Dorsolateral prefrontal cortex (tissue), 122 donors: ENCODE measurements at places on chromosomes 4 and X.

- no peak for DNase-seq
Measured at GRCh38 chrX:3204606-3205005, 141.8 kb downstream of the MXRA5 start.

DNA sequence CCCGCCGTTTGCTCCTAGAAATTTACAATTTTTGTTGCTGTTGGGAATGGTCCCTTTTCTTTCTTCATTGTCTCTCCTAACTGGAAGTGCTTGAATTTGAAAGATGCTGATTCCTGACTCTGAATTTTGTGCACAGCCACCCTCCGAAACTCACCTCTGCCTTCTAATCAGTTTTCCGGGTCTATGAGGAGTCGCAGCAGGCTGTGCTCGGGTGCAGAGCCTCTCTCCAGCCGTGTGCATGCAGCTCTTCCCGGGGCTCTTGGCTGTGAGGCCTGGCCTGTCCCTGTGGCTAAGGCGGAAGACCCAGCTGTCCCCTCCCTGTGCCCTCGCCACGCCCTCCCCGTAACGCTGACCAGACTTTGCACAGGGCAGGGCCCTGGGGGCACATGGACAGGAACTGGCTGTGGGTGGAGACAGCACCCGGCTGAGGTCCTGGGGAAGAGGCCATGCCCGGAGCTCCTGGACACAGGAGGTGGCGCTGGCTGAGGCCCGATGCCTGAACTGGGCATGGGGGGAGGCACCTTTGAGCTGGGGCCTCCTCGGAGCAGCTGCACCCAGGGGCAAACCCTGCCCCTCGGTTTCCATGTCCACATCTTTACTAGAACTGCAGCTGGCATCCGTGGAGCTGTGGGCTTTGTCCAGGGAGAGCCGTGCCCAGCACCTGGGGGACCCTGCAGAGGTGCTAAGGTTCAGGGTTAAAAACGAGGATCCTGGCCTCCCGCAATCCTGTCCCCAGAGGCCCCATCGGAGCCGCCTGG, 32.6 kb upstream of the SPON2 start:
- peak; percentile 15 for DNase-seq

DNA sequence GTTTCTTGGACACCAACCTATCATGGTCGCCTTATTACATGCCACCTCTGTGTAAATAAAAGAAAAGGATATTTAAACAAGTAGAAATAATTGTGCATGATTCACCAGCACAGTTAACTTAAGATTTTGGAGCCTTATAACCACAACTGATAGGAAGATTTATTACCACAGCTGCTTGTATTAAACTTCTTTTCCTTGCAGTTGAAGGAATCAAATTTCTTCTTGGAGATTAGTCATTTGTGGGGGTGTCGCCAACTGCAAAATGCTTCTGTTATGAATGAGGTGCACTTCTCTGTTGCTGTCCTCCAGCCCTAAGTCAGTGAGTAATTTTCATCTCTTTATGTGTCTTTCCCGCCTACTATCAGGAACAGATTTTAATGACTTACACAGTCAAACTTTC, 73.3 kb downstream of the OR13H1 start:
- no peak for DNase-seq

DNA sequence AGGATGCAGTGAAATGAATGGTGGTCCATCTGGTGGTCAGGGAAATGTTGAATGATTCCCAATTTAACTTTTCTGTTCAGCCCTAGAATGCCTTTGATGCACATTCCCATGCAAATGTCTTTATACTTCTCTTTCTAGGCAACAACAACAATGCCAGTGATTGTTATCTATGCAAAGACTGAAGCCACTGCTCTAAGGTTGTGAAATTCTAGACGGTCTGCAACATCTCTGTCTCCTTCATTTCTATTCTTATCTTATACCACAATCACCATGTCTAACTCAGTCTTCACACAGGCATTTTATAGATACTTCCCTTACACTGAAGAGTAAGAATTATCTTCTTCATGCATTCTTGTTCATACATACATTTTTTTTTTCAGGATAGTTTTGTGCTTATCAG, 84.5 kb downstream of the HPGD start:
- DNase-seq: no peak

DNA sequence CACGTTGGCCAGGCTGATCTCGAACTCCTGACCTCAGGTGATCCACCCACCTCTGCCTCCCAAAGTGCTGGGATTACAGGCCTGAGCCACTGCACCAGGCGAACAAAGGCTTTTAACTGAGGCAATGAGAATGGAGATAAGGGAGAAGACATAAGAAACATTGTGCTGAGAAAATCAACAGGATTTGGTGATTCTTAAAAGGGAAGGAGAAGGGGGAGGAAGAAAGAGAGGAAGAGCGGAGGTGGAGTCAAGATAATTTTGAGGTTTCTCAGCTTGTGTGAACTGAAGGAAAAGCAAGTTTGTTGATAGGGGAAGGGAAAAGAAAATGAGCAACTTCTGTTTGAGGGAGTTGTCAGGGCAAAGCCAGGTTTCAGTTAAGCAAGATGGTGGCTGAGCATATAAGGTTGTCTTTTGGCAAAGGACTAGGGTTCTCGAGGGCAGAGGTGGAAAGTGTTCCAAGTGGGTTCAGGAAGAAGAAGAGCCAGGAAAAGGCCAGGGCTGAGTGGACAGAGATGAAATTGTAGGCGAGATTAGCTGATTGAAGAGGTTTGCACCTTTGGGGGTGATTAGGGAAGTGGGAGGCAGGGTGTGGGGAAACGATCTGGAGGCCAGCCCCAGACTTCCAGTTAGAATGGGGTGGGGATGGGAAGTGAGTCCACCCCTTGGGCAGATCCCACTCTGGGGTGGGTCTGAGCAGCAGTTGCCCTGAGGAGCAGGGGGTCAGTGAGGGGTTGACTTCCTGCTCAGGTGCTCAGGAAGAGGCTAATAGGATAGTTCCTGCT, 7.8 kb downstream of the DOCK11 start:
- DNase-seq: no peak

GRCh38 chr4:95506264-95506663, 42.5 kb downstream of the UNC5C start:
- no peak for DNase-seq

DNA sequence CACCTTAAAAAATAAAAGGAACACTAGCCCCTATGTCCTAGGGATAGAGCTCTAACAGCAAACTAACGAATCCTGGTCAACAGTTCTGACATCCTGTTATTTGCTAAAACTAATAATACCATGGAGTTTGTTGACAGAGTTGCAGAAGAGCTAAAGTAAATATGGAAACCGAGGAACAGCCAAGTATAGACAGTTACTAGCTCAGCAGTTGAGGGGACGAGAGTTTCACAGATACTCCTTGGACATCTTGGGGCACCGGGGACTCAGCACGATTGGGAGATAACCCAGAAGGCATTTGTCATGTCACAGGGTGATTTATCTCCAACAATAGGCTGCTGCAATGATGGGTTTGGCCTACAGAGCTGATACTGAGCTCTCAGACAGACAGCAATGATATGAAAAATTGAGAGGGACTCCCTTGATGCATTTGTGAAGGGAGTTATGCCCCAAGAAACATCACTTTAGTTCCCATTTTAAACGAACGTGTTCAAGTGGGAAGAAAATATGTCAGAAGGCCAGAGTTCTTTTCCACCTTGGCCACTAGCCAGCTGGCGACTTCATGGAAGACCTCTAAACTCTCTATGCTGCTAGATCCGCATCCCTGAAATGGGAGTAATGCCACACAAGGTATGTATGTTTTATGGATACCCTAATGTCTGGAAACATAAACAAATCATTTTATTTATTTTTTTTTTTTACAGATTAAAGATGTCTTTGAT, 48.6 kb downstream of the TSC22D3 start:
- DNase-seq: no peak

DNA sequence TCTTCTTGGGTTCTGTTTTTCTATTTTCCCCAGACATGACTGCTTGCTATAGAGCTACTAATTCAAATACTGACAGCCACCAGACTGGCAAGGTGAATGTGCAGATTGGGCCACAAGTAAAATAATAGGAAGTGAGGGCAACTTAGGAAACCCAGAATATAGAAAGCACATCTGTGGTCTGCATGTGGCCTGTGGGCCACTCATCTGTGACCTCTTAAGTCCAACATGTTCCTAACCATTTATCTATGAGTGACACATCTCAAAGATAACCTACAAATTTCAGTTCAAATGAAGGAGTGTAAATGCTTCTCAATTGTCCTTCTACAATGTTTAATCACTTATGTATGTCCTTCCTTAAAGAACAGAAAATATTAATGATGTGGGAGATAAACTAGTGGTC, 128.9 kb downstream of the REELD1 start:
- DNase-seq: no peak

- no peak for DNase-seq
Measured at GRCh38 chr4:77163641-77164040, 6.6 kb downstream of the CCNG2 start.

DNA sequence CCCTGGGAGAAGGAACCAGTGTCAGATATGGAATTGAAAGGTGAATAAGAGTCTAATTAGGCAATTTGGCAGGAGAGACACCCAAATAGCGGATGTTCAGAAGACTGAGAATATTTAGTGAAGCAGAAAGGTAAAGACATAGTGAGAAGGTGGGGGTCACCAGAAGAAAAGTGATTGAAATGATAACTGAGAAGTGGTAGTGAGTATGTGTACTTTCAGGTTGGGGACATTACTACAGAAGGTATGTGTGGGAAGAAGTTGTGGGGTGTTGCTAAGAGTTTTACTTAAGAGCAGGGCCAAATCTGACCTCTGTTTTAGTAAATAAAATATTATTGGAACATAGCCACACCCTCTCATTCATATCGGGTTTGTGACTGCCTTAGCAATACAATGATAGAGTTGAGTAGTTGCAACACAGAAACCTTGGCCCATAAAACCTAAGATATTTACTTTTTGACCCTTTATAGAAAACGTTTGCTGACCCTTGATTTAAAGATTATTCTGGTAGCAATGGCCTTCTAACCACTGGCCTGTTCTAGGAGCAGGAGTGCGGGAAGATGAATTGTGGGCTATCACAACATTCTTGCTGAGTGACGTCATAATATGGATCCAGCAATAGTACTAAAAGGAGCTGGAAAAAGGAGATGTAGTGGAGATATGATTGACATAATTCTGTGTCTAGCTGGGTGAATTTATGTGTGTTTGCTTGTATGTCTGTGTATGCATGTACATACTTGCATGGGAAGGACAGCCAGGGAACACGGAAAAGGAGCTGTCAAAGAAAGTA, 115.3 kb downstream of the HS3ST1 start:
- no peak for DNase-seq

- no peak for DNase-seq
Measured at GRCh38 chrX:118945921-118946320, 28.5 kb upstream of the LONRF3 start.

- DNase-seq: peak; percentile 67
Measured at GRCh38 chr4:95547715-95548471, 880 bp downstream of the UNC5C start.

GRCh38 chrX:150849996-150850720, 48.3 kb downstream of the CD99L2 start:
- DNase-seq: no peak

- peak; percentile 68 for DNase-seq
Measured at GRCh38 chr4:16869594-16870245, 28.7 kb downstream of the LDB2 start.

DNA sequence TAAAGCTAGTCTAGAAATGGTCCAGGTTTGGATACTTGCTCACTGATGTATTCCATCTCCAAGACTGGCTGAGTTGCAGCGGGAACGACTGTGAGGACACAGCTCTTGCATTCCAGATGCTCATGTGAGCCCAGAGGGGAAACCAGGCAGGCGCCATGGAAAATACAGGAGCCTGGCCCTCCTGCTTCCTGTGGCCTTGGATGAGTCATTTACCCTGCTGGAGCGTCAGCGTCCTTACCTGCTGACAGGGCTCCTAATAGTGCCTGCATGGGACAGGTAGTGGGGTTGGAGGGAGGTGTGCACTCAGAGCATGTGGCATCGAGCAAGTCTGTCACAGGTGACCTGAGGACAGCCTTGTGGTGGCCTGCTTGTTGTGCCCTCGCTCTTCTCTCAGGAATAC, 69.4 kb downstream of the NSG1 start:
- DNase-seq: no peak

GRCh38 chrX:38558686-38559085, 2.7 kb upstream of the TSPAN7 start:
- no peak for DNase-seq

DNA sequence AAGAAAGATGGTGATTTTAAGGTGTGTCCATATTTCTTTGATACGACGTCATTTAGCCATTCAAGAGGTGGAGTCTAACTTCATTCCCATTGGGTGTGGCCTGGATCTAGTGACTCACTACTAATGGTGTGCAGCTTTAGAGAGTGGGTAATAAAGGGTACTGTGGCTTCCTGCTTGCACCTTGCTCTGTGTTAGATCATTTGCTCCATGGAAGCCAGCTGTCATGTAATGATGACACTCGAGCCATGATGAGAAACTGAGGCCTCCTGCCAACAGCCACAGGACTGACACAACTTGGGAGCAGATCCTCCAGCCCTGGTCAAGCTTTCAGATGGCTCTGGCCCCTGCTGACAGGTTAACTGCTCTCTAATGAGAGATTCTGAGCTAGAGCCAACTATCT, 82.0 kb downstream of the UNC5C start:
- no peak for DNase-seq

DNA sequence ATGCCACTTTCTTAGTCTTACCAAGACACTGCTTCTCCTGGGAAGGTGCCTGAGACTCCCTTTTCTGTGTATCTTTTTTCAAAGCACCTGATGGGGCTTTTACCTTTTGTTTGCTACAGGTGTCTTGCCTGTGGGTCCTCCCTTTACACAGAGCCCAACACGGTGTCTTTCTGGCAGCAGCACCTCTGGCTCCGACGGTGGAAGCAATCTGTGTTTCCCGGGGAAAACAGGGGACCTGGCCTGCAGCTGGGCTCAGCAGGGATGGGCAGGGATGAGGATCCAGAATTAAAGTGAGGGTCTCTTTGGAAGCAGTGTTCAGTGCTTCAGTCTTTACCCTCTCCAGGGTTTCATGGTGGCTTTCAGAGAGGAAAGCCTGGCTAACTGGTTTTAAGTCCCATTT, 11.3 kb downstream of the POU4F2 start:
- DNase-seq: no peak

DNA sequence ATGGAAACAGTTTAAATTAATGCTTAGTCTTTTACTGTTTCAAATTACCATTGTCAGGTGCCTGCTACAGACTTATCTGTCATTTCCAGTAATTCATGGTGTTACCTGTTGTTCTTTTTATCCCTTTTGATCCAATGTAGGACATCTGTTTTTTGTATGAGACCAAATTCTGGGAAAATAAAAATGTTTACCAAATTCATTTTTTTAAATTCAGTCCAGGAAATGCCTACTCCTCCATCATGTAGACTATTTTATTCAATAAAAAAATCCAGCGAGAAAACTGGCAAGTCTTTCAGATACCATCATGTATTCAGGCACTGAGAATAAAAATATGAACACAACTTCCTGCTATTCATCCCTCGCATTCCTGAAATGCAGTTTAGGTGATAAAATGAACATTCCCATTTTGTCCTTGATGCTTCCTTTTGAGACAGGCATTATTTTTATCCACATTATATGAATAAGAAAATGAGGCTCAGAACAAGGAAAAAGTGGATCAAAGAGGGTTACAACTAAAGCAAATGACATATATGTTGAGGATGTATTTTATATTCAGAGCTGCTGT, 584.2 kb downstream of the SPRY1 start:
- no peak for DNase-seq
